ENCODE measurements at places on chromosomes 12 and 14.

DNA sequence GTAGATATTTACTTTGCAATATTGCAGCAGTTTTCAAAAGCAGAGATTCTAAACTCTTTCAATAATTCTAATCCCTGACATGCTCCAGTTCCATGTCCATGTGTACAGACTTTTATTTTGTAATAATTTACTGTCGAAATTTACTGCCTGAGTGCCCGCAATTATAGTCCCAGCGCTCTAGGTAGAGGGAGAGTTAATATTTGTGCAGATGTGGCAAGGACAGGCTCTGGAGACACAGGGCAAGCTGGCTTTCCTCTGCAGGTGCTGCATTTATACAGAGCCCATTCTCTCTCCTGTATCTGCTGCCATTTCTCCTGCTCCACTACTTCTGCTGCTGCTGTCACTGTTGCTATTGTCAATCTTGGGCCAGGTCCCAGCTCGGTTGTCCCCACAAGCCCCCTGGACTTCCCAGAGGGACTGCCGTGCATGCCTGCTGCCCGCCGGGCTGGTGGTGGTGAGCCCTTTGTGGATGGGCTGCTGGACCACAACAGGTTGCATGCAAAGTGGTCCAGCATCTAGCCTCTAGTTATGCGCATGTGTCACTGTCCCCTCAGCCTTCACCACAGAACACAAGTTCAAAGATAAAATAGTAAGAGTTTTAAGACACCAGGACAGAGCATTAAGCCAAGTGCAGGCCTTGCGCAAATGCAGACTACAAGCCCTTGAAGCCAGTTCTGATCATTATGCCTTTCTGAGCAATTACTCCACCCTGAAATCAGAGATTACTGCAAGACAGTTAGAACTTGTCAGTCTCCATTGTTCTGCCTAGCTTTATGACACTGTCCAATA, 40.8 kb upstream of the CSRP2 start:
- no peak for DNase-seq

GRCh38 chr14:96104469-96105057, 65.4 kb downstream of the C14orf132 start:
- no peak for DNase-seq

DNA sequence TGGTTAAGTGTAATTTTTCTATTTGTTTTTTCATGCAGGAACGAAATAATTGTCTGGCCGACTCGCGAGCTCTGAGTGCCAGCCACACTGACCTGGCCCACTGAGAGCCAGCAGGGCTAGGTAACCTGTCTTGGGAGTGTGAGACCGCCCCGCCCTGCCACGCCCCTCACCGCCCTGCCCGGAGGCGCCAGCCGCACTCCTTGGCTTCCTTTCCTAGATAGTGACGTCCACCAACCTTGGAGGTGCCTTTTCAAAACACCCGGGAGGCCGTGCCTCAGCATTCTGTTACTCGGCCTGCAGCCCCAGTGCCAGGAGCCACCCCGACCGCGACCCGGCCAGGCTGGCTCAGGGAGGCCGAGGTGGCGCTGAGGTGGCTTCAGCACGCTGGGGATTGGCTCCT, 21.7 kb downstream of the XRCC3 start:
- DNase-seq: no peak

GRCh38 chr12:77571127-77571526, 259.6 kb upstream of the NAV3 start:
- DNase-seq: no peak

GRCh38 chr12:125222876-125223275, 157.6 kb downstream of the AACS start:
- DNase-seq: no peak

- DNase-seq: no peak
Measured at GRCh38 chr12:94285943-94286582, 137.7 kb downstream of the PLXNC1 start.

GRCh38 chr12:74781991-74782485, 244.4 kb downstream of the ATXN7L3B start:
- DNase-seq: no peak

GRCh38 chr14:104661086-104661485, 28.3 kb upstream of the INF2 start:
- DNase-seq: no peak

DNA sequence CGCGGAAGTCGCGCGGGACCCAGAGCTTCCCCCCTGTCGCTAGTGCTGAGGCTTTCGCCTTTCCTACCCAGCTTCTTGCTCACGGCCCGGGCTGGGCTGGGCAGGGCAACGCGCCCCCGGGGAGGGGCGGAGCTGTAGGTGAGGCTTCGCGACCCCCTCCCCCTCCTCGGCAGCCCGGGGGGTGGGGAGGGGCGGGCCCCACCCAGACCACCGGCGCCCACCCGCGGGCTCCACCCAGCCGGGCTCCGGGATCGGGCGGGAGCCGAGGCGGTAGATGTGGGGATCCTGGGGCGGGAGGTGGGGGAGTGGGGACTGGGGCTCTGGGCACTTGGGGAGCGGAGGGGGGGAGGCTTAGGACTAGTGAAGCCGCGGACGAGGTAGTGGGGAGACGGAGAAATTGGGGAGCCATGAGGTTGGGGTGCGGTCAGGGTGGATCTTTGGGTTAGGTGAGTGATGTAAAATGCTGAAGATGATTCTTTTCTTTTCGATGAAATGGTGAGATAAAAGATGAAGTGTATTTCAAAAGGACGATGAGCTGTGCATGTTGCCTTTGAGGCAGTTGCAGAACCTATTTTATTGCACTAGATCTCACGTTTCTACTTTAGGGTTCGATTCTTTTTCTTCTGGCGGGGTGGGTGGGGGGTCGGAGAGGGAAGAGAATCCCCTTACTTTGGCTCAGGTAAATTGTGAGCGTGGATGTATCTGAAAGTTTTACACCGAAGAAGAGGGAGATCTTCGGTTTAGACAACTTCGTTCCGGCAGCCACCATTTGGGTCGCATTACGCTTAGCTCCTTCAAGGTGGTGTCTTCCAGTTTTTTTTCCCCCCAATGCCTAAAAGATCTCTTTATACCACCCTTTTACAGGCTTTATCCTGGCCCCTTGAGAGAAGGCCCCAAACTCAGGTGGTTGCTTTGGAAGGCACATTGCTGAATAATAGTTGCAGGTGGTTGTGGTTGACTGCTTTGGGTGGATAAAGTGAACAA, 619 bp downstream of the ERC1 start:
- DNase-seq: no peak

- no peak for DNase-seq
Measured at GRCh38 chr14:28603606-28604005, 163.0 kb upstream of the FOXG1 start.

DNA sequence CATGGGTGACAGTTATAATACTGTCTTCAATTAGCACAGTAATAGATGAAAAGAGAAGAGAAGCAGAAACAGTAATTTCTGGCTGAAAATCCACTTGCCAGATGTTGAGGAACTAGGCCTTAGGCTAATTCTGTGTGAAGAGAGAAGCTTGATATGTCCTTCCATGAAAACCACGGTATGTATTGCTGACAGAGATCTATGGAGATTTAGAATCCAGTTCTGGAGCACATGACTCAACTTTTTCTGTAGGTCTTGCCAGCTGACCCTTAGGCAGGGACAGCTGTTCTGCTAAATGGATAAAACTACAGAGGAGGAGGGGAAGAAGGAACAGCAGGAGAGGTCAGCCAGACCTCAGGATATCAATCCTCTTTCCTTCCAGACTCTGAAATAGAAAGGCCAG, 211.5 kb downstream of the PRKD1 start:
- no peak for DNase-seq

DNA sequence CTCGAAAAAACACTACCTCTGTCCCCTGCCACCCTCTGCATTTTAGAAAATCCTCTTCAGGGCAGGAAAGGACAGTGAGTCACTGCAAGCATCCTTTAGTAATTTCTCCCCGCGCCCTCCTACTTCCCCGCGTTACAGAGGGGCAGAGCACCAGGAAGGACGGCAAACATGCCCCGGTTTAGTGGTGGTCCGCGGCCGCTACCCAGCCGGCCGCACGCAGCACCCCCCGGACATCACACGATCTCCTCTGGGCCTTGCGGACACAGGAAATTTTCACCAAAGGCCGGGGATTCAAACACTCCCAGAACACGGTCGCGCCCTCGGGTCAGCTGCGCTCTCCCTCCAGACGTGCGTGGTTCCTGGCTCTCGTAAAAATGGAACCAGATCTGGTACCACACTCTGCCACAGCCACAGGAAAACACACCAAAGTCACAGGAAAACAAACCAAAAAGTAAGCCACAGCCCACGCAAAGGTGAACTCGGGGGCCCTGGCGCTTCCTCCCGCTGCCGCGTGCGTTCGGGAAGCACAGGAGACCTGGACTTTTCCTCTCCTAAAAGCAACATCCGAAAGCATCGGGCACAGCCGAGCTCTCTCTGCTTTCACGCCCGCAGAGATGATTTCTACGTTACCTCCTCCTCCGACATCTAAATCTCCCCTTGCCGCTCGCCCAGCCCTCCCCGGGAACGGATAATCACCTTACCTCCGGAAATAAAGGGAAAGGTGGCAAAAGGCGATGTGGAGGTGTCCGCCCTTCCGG, 839 bp downstream of the SLC38A1 start:
- no peak for DNase-seq

- DNase-seq: no peak
Measured at GRCh38 chr12:85796001-85796400, 40.2 kb downstream of the RASSF9 start.

DNA sequence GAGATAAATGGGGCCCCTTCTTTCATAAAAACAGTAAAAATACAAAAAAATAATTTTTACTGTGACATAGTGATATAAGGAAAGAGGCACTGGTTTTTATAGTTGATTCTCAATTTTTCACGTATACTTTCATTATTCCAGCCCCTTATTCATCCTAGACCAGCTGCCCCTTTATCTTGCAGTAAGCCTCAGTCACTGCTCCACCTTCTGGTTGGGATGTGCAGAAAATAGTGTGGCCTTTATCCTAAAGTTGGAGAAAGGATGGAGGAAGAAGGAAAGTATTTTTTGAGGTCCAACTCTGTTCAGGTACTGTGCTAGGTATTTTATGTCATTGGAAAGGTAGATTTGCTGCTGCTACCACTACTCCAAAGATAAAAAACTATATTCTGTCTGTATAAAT, 172.7 kb downstream of the ANO6 start:
- no peak for DNase-seq

DNA sequence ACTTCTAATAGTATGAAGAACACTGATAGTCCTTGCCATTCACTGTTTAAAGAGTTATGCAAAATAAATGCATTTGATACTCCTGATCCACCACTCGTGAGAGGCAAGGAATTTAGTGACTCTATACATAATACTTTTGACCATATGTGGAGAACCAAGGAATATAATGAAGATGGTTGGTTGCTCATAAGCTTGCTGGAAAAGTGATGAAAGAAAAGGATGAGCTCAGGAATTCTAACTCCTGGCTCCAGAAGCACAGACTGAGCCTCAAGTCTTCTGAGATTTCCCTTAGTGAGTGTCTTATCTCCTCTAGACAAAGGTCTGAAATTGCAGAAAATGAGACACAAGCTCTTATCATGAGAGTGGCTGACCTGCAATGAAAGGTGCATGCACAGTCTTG, 57.1 kb upstream of the KRAS start:
- DNase-seq: no peak

Measured in vagina (tissue), 2 donors.